ENCODE measurements at places on chromosomes 7 and 10.

- DNase-seq = no peak
These were observed 73.4 kb downstream of the OR13A1 start for GRCh38 chr10:45241865-45242520.

- no peak for DNase-seq
These were observed 91.5 kb upstream of the THSD7A start for GRCh38 chr7:11923376-11923930.

GRCh38 chr7:39321909-39322498 lies 244.2 kb upstream of the YAE1 start:
- no peak for DNase-seq

- no peak for DNase-seq
These were observed 340.8 kb upstream of the PODXL start for GRCh38 chr7:131897016-131897789.

- DNase-seq = no peak
These were observed 618 bp upstream of the RELN start for GRCh38 chr7:103989785-103990767.

DNA sequence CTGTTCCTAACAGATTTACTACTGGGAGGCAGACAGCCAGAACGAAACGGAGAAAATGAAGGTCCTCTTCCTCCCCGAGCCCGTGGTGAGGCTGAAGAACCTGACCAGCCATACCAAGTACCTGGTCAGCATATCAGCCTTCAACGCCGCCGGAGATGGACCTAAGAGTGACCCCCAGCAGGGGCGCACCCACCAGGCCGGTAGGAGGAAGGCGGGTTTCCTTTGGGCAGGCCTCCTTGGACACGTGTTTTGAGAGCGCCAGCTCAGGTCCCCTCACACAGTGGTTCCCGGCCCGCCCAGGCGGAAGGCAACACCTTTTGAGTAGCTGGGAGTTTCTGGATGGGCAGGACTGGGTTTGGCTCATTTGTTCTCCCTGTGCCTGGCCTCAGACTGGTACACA lies 474.0 kb upstream of the FOXK1 start:
- no peak for DNase-seq

DNA sequence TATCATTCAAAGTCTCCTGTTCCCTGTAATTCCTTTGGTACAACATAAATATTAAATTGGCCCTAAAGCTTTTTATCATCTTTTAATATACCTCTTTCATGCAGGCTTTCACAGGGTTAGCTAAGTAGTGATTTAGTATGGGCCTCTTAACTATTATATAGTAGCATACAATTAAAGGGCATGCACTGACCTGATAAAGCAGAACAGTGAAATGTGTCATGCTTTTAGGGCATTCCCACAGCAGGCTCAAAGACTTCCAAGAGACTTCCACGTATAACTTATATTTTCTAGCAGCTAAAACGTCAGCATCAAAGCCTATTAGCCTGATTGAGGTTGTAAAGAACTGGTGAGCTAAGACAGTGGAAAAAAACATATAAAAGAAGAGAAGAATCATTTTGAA lies 35.3 kb downstream of the SAMD8 start:
- DNase-seq = no peak

- no peak for DNase-seq
These were observed 136.9 kb downstream of the CUBN start for GRCh38 chr10:16992611-16993119.

- no peak for DNase-seq
These were observed 315.2 kb upstream of the ZNF32 start for GRCh38 chr10:43963793-43964425.

DNA sequence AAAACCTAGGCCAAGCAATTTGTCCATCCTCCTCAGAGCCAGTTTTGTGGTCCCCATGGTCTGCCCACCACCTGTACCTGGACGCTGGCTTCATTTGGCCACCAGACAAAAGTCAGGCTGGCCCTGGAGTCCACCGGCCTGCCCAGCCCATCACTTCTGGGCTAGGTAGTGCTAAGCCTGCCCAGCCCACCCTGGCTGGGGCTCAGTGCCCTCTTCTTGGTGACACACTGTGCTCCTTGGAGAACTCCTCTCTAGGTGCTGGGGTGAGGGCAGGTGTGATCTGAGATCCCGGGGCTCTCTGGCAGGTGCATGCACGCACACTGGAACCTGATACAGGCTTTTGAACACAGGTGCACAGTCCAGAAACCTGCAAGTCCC lies 1.1 kb downstream of the AIFM2 start:
- DNase-seq = no peak

GRCh38 chr7:82595176-82595575 lies 151.6 kb upstream of the CACNA2D1 start:
- DNase-seq = no peak

DNA sequence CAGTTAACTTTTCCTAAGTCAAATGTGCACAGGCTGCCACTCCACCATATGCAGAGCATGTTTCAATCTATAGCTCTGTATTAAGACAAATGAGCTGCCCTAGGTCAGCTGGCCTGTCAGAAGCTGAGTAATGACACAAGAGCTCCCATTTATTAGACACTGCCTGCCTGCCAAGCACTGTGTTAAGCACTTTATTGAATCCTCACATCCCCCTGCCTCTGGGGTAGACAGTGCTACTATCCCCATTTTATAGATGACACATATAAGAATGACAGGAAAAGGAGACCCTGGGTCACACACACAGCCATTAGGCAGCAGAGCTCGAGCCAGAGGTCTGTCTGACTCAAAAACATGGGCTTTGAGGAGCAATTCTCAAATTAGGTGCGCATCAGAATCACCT lies 179.8 kb upstream of the PDE1C start:
- no peak for DNase-seq

All from NCI-H187 treated with DMSO at 0.1 percent for 48 hours (cell line).